Non-pigmented ciliary epithelial cell (primary cell): ENCODE measurements at places on chromosomes 2 and 18.
A peak's percentile ranks its signal among the peaks of the same experiment; 100 is the strongest.

DNA sequence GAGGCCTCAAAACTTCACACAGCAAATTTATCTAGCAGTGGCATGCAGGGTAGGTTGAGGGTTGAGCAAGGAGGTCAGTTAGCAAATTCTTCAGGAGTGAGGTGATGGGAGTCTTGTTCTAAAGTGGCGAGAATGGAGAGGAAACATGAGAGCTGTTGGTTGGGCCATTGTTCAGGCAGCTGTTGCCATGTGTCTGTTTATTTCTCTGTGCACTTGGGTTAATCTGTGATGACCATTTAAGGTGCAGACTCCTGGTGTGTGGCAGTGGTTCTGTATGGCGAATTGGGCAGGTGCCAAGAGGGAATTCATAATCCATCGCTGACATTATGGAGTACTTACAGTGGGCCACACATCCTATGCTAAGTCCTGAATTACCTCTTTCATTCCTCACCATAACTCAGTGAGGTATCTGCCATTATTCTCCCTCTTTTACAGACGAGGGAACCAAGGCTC, 30.4 kb downstream of the TMEM178A start:
- DNase-seq: peak; percentile 94

GRCh38 chr2:164824872-164825271, 16.8 kb downstream of the COBLL1 start:
- no peak for DNase-seq

DNA sequence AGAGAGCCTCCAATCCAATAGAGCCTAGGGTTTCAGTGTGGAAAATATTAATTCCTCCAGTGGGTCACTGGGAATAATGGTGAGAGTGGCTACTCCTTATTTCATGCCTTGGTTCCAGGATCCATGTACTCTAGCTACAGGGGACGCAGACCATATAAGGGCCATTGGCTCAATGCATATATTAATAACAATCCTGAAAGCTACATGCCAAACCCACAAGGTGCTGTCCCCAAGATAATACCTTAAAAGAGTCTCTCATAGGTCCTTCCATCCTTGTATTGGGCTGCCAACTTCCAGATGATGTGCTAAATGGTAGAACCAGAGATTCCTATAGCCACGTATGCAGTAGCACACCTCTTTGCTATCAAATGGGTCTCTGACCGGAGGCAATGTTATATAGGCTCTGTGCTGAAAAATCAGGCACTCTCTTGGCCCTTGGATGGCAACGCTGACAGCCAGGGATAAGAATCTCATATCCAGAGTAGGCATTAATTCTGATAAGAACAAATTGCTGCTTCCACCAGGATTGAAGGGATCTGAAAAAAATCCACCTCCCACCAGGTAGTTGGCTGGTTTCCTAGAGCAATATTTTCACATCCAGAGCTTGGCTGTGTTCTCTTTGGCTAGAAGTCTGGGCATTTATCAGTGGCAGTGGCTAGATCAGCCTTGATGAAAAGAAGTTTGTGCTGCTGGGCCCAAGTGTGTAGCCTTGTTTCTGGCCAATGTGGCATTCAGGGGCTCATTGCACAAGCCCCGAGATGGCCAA, 218.1 kb upstream of the MGAT5 start:
- DNase-seq: no peak

GRCh38 chr2:98359986-98360385, 13.7 kb downstream of the CNGA3 start:
- no peak for DNase-seq

DNA sequence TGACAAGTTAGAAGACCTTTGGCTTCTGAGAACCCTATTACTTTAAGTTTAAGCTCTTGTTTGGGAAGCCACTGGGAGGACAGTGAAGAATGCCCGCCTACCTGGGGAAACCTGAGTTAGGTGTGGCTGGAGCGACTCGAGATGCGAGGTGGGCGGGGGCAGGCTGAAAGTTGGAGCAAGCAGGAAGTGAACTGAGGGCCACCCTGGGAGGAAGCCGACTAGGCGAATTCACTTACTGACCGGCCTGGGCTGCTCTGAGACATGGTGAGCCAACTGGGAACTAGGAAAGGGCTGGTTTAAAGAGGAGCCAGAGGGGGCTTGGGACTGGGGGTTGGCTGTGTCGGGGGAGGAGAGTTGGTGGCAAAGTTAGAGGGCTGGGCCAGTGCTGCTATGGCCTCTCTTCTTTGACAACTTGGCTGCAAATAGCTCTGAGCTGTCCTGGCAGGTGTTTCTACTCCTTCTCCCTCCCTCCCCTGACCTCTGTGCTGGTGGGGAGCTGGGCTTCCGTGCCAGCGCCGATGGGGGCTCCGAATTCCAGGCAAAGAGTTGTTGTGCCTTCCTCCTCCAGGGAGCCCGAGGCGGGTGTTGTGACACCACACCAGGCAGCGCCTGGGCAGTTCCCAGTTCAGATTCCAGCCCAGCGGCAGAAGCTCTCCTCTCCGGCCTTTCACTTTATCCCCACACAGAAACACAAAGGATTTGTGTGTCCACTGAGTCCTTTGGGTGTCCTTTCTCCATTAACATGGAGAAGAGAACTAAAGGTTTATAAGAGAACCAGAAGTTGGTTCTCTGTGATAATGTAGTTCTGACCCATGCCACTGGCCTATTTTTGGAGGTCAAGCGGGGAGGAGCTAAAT, at the start of gene VAMP8:
Gene VAMP8 (plus strand): TSS at position 201 of the 857 bp plus-strand sequence. CDS start 61 bp downstream, at position 262.
- no peak for DNase-seq

DNA sequence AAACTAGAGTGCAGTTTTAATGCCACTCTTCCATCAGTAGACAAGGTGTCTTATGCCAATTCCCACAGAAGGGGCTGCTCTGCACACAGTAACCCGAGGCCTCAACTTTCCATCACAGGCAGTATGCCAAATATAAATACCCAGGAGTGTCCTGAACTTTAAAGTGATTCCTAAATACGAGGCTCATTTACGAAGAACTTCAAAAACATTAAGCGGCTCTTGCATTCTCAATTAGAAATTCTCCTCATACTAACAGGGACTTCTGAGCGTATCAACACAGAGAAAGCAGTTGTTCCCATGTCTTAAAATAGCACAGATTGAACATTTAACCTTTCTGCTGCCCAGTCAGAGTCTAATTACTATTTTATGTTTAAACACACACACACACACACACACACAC, 638.6 kb downstream of the ERBB4 start:
- no peak for DNase-seq

DNA sequence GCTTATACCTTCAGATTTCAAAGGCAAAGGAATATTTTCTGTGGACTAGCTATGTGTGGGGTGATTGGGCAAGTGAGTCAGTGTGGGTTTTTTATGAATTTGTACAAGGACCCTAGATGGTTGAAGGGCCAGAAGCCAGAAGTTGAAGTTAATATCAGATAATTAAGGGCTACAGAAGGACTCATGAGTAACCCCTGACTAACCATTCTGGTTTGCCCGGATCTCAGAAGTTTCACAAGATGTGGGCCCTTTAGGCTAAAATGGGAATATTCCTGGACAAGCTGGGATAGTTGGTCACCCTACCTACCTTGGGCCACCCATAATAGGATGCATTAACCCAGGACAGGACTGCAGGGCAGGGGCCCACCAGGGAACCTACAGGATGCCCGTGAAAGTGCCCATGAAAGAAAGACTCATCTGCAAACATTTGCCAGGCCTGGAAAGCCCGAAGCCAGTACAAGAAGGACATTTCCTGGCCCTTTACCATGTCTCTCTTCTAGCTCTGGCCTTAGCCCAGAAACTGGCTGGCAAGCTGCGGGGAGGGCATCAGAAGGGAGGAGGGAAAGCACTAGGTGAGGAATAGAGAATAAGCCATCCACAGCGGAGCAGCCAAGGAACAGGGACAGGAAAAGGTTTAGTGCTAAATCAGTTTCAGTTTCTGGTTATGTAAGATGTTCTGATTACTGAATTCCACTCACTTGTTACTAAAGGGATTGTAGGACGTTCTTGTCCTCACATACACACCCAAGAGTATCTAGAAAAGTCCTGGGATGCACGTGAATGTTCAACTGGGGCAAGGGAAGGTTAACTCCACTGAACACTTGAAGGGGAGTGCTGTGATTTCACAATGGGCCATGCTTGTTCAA, 33.6 kb downstream of the GCG start:
- DNase-seq: no peak

GRCh38 chr2:107094450-107094986, 208.6 kb upstream of the ST6GAL2 start:
- DNase-seq: no peak

DNA sequence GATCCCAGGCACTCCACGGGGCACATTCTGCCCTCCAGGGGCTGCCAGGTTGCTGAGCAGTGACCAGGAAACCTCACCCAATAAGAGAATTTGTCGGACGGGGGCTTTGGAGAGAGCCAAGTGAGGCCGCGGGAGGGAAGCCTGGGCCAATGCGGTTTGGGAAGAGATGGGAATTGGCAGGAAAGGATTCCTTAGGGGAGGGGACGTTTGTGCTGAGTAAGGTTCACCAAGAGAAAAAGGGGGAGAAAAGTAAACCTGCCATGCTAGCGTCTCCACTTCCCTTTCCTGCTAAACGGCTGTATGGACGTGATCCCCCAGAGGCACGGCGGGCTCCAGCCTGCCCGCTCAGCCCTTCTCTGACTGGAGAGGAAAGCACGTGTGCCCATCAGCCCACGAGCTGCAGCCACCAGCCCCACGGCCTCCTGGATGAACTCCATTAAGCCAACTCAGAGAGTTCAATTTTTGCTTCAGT, 194.4 kb upstream of the ID2 start:
- no peak for DNase-seq

GRCh38 chr2:109176928-109177327, 47.9 kb downstream of the SH3RF3 start:
- no peak for DNase-seq

- peak; percentile 68 for DNase-seq
Observed at GRCh38 chr2:225025917-225026571, 16.2 kb downstream of the DOCK10 start.

- no peak for DNase-seq
Observed at GRCh38 chr2:120802158-120802557, 66.5 kb downstream of the GLI2 start.

GRCh38 chr18:55236150-55236931, 277.1 kb upstream of the CCDC68 start:
- no peak for DNase-seq

DNA sequence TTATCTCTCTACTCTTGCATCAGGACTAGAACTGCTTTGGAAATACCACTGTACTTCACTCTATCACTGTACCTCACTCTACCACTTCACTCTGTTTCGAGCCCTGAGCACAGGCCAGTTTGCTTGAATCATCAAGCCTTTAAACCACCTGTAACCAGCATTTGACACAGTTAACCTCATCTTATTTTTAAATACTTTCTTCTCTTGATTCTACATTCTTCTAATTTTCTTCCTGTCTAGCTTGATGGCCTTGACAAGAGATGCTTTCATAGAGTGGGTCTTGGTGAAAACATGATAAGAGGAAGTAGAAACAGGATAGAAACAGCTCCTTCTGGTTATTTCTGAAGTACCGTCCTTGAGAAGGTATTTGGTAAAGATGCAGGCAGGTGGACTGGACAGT, 78.1 kb downstream of the SPIRE1 start:
- no peak for DNase-seq

GRCh38 chr2:29235411-29235810, 120.2 kb downstream of the CLIP4 start:
- no peak for DNase-seq

- DNase-seq: peak; percentile 8
Observed at GRCh38 chr18:41532344-41533086, 422.5 kb upstream of the PIK3C3 start.

GRCh38 chr2:49770919-49771318, 616.6 kb upstream of the FSHR start:
- no peak for DNase-seq

- DNase-seq: no peak
Observed at GRCh38 chr2:42823744-42824453, 31.5 kb upstream of the HAAO start.

GRCh38 chr2:79993144-79993543, 311.4 kb downstream of the LRRTM1 start:
- no peak for DNase-seq

- DNase-seq: no peak
Observed at GRCh38 chr2:191020742-191021381, 6.9 kb upstream of the STAT1 start.

DNA sequence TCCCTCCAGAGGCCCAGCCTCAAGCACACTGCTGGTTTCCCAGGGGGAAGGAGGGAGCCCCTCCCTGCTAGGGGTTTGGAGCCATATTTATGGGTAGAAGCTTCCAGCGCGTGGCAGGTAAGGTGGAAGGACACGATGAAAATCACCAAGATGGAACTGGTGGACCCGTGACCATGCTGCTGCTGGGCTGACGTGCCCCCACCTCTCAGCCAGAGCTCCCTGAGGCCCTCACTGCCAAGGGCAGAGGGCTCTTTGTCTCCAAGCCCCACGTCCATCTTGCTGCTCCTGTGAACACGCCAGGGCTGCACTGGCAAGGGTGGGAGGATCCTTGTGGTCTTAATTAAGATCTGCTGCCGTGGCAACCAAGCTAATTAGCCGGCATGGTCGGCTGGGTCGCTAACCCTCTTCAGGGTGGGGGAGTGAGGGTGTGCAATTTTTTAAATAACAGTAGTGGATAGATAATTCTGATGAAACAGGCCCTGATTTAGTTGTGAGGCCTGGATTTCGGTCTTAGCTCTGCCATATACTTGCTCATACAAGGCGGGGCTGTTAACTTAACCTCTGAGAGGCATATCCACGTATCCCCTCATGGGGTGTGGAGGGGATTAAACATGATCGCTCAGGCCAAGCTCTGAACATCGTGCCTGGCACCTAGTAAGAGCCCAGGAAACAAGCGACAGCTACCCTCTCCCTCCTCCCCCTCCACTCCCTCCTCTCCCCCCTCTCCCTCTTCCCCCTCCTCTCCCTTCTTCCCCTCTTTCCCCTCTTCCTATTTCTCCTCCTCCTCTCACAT, 232.8 kb downstream of the CELF4 start:
- no peak for DNase-seq

DNA sequence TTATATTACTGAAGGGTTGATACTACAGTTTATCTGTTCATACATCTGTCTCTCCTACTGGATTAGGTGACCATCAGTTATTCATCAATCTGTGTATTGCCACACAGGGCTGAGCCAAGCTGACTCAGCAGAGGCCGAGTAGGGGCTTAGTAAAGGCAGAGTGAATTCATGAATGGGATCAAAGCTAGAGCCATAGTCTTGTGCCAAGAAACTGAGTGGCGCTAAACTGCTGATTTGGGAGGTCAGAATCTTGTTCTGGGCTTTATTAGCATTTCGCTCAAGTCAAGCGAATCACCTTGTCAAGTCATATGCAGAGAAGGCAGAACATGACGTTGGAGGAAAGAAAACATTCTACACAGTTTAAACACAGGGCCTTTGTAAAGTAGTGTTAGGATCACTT, 34.1 kb downstream of the SOCS6 start:
- DNase-seq: no peak

- no peak for DNase-seq
Observed at GRCh38 chr18:49817947-49818346, 4.6 kb upstream of the ACAA2 start.
